ENCODE measurements at places on chromosomes 6 and 20.

GRCh38 chr20:21102603-21103311 is 3.4 kb downstream of the LINC00237 start:
- DNase-seq = no peak

DNA sequence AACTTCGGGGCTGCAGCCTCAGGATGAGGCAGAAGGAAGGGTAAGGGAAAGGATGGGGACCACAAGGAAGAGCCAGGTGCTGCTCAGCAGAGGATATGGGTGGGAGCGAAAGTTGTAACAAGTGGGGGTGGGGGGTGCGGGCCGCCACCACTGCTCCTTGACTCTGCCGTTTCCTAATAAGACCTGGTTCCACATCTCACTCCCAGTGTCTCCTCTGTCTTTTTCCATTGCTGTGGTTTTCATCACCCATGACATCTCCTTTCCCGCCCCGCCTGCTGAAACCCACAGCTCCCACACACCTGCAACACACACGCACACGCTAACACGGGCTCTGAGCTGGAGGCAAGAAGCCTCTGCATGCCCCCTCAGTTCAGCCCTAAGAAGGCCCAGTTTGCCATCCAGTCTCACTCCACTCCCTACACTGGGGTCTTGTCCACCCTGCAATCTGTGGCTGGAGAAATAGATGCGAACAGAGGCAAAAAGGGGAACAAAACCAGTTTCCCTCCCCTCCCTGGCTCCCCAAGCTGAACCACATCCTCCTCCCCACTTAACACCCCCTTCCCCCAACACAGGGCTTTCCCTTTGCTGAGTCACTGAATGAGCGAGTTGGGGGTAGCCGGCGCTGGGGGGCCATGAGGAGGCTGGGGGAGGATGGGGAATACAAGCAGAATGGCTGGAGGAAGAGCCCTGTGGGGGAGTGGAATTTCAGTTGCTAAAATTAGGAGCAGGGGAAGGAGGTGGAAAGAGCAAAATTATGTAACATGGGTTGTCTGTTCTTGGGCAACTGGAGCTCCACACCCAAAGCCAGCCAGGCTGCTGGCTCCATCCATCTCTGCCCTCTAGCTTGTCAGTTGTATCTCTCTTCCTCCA is 11.5 kb downstream of the NFKBIL1 start:
- no peak for DNase-seq

GRCh38 chr6:41306187-41306854 is 19.8 kb upstream of the TREM1 start:
- DNase-seq = peak; percentile 32

DNA sequence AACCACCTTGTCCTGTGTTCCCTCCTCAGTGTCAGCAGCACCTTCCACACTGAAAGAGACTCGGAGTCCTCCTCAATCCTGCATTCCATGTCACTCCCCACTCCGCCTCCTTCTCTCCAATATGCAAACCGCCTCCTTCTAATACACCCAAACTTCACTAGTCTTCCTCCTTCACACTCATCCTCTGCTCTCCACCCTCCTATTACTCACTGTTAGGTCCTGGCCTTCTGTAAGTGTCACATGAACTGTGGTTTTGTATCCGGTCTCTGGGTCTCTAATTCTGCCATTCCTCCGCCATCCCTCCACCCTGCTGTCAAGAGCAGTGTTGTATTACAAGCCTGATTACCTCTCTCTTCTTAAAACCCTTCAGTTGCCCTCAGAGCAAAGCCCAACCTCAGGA is 200.5 kb upstream of the CDYL start:
- DNase-seq = no peak

DNA sequence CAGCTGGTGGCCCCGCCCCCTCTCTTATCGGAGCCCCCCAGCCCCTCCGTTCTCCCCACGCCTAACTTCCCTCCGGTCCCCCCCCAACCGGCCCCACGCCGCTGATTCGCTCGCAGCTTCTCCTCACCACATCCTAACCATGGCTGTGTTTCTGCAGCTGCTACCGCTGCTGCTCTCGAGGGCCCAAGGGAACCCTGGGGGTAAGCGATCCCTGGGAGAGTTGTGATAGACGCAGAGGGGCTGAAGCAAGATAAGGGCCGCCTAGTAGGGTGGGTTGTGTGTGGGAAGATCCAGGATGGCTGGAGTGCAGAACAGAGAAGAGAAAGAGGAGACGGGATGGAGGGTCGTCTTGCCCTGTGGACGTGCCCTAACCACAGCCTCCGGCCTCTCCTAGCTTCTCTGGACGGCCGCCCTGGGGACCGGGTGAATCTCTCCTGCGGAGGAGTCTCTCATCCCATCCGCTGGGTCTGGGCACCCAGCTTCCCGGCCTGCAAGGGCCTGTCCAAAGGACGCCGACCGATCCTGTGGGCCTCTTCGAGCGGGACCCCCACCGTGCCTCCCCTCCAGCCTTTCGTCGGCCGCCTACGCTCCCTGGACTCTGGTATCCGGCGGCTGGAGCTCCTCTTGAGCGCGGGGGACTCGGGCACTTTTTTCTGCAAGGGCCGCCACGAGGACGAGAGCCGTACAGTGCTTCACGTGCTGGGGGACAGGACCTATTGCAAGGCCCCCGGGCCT is at the start of gene MPIG6B:
MPIG6B (plus strand) TSS at position 129 of the 735 bp plus-strand sequence; CDS start at position 140, 11 bp downstream.
- no peak for DNase-seq

DNA sequence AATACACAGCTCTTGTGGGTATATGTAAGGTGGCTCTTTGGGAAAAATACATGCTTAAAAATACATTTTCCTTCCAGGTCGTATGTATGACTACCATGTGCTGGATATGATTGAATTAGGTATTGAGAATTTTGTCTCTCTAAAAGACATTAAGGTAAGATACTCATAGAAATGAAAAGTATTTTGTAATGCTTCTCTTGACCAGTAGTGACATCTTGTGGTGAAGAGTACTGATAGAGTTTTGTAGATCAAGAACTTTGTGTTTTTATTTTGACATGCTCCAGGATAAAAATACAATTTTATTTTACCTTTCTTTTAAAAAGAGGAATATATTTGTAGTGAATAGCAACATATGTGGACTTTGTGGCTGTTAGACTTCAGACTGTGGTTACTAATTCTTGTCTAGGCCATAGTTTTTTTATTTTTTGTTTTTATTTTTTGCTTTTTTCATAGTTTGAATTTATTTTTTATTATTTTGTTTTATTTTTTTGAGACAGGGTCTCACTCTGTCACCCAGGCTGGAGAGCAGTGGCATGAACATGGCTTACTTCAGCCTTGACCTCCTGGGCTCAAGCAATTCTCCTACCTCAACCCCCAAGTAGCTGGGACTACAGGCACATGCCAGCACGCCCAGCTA is 17.9 kb downstream of the RPF2 start:
- peak; percentile 17 for DNase-seq

DNA sequence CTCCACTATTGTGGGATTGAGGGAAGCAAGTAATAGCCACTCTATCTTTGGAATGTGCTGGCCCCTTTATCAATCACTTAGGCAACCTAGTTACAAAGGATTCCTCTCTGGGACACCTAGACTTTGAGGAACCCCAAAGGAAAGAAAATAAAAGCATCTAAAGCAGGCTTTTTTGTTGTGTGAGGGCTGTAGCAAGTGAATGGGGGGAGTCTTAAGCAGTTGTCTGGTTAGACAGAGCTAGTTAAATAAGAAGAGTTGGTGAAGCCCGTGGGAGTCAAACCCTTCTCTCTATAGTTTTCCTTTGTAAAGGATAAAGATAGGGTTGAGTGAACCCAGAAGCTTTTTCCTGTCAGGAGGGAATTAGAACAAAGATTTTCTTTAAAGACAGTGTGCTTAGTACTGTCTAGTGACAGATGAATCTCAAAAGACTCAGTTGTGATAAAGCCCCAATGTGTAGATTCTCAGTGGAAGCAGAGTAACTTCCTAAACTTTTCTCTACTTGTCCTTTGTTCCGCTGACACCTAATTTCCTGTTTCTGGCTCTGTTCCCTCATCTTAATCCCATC is 63.3 kb downstream of the HDGFL1 start:
- DNase-seq = no peak

- no peak for DNase-seq
Observed at GRCh38 chr6:101662111-101662897, 268.8 kb downstream of the GRIK2 start.

DNA sequence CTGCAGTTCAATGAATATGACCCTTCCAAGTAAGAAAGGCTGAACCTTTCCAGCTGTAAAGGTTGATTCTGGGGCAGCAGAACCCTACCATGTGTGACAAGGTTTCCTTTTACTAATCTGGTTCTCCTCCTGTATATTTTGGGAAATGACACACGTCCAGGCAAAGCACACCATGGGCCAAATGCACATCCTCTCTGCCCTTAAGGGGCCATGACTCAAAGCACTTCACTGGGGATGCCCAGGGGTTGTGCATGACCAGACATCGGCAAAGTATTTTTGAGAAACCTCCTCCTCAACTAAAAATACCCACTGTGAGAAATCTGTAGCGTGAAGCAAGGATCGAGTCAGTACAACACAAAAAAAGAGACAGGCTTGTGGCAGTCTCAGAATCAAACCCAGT is 174.7 kb downstream of the BACH2 start:
- no peak for DNase-seq

DNA sequence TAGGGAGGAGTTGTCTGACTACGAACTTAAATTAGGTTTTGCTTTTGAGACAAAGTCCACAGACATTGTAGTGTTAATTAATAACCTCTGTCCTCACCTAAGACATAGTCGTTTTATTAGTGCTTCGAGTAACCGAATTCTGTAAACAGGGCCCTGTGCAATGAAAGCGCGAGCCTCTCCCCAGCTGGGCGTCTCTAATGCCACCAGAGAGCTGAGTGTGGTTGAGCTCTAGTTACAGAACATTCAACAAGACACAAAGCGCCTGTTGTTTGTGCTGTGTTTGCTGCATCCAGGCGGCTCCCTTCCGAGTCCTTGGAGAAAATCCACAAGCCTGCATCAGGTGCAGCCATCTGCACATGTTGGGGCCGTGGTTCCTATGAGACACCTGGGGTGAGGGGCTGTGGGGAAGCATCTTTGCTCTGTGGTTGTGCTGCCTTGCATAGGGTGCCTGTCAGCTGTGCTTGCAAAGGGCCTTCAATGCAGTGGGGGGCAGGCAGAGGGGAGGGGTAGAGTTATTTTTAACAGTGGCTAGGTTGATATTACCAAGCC is 63.9 kb downstream of the CD164 start:
- DNase-seq = no peak

- no peak for DNase-seq
Observed at GRCh38 chr6:40285535-40285934, 301.6 kb downstream of the LRFN2 start.

DNA sequence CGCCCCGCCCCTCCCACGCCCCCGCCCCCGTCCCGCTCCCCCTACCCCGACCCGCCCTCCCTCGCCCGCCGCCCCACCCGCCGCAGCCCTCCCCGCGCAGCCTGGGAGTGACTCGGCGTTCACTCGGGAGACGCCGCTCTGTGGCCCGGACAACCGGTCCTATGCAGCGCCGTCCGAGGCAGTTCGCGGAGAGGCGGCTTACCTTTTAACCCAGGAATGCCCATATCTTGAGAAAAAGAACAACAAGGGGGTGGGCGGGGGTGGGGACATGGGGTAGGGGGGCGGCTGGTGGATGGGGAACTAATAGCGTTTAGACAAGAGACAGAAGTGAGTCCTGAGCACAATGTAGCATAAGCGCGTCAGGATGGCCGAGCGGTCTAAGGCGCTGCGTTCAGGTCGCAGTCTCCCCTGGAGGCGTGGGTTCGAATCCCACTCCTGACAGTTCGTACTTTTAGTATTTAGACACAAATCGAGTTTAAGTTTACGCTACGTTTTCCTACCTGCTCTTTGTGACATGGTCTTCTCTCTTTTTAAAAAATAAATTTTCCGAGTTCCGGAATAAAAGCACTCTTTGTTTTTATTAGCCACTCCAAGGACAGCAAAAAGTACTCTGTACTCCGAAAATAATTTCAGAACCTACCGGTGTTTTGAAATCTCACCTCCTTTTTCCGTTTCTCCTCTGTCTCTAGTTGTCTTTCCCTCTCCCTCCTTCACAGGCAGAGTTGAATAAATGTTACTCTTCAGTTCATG is 17.1 kb upstream of the HMGN4 start:
- peak; percentile 57 for DNase-seq

DNA sequence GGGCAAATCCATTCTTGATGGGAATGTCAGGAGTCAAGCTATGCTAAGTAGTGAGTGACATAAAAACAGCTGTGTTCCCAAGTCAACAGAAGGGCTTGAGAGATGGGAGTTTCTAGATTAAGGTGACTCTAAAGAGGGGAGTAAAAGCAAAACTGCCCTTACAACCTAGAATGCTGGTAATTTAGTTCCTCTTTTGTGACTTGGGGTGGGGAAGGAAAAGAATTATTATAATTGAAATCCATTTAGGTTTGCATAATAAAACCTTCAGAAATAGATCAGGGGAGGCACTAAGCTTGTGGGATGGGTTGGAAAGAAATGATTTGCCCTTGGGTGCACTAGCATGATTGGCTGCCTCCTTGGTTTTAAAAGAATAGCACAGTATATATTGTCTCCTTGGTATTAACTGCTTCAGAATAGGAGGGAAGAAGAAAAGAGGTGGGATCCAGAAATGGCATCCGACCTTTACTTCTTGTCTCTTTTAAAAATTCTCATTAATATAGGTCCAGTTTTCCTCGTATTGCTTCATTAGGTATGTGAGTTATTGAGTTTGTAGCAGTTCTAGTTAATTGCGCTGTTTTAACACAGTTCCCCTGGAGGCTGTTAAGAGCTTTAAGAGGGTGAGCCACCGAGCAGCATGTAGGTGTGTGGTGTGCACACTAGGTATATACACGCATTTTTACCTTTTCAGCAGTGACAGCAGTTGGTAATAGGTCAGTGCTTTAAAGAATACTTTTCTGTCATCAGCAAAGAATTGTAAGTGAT is 95.3 kb upstream of the VSTM2L start:
- no peak for DNase-seq

- DNase-seq = peak; percentile 44
Observed at GRCh38 chr6:132132924-132133639, 181.9 kb upstream of the CCN2 start.
